ENCODE measurements at places on chromosomes 1 and 21.
A peak's percentile ranks its signal among the peaks of the same experiment; 100 is the strongest.

DNA sequence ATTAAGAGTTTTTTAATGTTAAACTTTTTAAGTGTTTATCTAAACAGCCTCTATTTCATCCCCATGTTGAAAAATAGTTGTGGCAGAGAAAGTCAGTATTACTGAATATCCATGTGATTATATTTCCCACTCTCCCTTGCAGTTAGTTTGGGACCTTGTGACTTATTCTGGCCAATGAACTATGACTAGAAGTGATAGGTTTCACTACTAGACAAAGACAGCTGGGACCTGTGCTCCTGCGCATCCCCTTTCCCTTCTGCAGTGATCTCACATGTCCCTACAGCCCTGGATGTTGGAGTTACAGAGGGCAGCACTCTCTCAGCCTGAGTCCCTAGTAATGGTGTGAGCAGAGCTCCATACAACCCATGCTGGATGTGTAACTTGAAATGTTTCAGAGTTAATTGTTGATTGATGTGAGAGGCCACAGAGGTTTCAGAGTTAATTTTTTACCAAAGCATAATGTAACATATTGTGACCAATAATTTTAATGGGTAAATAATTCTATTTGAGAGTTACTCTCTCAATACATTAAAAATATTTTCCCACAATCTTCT is 18.7 kb upstream of the SAMD13 start:
- DNase-seq = no peak

GRCh38 chr1:107648071-107648470 is 316.9 kb downstream of the VAV3 start:
- DNase-seq = no peak

GRCh38 chr1:55679971-55680370 is 464.8 kb upstream of the USP24 start:
- no peak for DNase-seq

DNA sequence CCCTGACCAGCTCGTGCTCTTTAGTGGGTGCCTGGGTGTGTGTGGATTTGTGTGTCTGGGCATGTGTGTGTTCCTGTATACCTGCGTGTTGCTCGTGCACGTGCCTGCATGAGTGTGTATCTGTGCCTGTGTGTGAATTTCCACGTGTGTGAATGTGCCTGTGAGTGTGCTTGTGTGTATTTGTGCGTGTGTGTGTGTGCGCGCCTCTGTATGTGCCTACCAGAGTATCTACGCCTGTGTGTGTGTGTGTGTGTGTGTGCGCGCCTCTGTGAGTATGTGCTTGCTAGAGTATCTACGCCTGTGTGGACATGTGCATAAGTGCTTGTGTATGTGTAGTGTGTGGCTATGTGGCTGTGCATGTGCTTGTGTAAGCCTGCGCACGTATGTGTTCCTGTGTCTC is 691 bp upstream of the SELENBP1 start:
- DNase-seq = no peak

- no peak for DNase-seq
These were observed 50.9 kb upstream of the ETV3 start for GRCh38 chr1:157189096-157189495.

DNA sequence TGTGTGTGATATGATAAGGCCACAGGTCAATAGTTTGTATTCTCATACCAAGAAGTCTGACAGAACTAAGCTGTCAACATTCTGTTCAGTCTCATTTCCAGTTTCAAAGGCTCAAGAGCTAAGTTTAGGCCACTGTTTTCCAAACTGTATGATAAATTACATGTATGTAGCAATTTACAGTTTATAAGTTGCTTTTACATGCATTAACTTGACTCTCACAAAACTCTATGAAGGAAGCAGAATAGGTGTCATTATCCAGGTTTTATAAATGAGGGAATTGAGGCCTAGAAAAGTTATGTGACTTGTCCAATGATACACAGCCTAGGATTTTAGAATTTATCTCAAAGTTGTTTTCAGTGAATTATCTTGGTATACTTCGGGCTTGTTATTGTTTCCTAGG is 23.4 kb downstream of the FMO5 start:
- DNase-seq = no peak

GRCh38 chr1:112788561-112788960 is 73.4 kb upstream of the PPM1J start:
- no peak for DNase-seq

DNA sequence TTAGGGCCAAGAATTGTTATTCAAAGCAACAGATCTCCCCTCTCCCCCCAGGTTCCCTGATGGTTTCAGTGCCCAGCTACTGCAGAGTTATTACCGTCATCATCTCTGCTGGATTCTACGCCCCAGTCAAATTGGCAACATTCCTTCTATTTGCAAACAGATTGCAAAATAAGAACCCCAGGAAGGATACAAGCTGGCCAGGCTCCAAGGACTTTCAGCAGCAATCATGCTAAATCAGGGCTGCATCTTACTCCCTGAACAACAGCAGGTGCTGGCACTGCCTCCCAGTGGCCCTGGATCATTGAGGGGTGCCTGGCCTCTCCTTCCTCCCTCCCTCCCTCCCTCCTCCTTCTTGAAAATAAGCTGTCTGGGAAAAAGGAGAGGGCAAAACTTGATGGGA is 521.6 kb upstream of the BEND5 start:
- DNase-seq = no peak

DNA sequence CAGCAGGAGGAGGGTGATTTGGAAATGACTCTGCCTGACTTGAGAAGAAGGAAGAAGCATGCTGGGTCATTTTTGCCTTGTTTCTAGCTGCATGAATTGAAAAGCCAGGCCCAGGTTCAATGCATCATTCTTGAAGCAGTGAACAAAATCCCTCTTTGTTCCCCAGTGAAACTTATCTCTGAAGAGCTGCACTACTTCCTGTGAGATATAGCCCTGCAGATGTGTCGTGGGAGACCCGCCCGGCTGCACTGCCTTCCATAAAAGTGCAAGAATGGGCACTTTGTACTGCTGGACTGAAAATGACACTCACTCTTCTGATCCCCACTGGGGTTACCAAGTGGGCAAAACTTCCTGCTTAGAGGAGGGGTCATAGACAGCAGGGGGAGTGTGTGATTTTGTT is 249.2 kb upstream of the NFIA start:
- DNase-seq = no peak

DNA sequence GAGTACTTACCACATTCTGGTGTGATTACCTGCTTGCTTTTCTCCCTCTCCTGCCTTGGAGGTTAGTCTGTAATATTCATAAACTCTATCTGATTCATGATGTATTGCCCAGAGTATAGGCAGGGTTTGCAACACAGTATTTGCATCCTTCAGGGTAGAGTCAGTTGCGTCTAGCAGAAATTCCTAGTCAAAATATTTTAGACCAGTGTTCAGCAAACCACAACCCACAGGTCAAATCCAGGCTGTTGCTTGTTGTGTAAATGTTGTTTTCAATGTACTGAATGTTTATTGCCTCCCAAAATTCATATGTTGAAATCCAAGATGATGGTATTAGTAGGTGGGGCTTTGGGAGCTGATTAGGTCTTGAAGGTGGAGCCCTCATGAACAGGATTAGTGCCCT is 82.9 kb downstream of the NGF start:
- no peak for DNase-seq

DNA sequence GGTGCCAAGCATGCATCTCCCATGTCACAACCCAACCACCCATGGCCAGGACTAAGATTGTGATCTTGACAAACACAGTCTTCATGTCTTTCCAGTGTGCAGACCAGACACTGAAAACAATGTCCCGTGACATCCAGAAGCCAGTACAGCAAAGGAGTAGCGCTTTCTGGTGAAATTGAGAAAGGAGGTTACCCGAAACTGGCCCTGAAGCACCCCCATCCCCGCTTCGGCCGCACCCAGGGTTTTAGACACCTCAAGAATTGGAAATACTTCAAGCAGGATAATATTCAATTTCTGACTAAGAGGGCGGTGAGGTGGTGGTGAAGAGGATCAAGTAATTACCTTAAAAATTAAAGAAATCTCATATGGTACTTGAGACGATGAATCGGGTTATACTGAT is 10.6 kb upstream of the S100A8 start:
- DNase-seq = no peak

GRCh38 chr1:31567956-31568570 is 8.3 kb upstream of the TINAGL1 start:
- no peak for DNase-seq

GRCh38 chr1:35847935-35848565 is 35.0 kb upstream of the AGO1 start:
- DNase-seq = peak; percentile 61
